Fibroblast of skin of left biceps (primary cell): ENCODE measurements at places on chromosomes 6 and 20.

GRCh38 chr6:14142511-14143223 is 25.1 kb downstream of the CD83 start:
- no peak for DNase-seq

DNA sequence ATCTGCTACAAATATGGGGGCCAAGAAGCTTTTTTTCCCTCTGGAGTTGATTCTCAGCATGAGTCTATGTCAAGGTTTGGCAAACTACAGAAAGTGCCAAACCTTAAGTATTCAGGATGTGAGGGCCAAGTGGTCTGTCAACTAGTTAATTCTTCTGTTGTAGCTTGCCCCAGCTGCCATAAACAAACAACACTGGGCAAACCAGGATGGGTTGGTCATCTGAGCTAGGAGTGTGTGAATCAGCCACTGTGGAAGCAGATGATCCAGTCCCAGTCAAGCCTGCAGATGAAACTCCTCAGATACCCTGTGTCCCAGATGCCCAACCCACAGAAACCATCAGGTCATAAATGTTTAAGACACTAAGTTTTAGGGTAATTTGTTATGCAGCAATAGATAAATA is 103.0 kb upstream of the MOCS1 start:
- DNase-seq = no peak

- DNase-seq = no peak
These were observed 95.9 kb downstream of the FAM120B start for GRCh38 chr6:170402318-170403040.

DNA sequence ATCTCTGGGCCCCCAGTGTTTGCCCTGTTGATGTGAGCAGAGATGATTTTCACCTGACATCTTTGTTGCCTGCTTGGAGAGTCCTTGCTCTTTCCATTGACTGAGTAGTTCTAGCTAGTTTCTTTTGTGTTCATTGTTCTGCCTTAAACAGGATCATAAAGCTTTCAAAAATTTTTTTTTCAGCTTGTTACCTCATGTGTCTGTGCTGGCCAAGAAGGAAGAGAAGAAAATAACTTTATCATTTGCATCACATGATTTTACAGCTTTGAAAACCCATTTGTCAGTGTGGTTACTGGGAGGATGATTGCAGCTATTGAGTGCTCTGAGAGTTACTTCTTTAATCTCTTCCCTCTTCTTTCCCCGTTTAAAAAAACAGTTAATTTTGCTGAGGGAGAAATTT is 16.0 kb downstream of the FOXO3 start:
- no peak for DNase-seq

GRCh38 chr20:47817573-47817972 is 32.3 kb upstream of the SULF2 start:
- no peak for DNase-seq

GRCh38 chr6:34001706-34002621 is 143.9 kb downstream of the GRM4 start:
- no peak for DNase-seq

- DNase-seq = no peak
These were observed 59.1 kb upstream of the PTPN1 start for GRCh38 chr20:50450881-50451752.
